ENCODE measurements at places on chromosomes 1 and 21.

GRCh38 chr1:107698161-107698560 lies 266.8 kb downstream of the VAV3 start:
- DNase-seq, result no peak

DNA sequence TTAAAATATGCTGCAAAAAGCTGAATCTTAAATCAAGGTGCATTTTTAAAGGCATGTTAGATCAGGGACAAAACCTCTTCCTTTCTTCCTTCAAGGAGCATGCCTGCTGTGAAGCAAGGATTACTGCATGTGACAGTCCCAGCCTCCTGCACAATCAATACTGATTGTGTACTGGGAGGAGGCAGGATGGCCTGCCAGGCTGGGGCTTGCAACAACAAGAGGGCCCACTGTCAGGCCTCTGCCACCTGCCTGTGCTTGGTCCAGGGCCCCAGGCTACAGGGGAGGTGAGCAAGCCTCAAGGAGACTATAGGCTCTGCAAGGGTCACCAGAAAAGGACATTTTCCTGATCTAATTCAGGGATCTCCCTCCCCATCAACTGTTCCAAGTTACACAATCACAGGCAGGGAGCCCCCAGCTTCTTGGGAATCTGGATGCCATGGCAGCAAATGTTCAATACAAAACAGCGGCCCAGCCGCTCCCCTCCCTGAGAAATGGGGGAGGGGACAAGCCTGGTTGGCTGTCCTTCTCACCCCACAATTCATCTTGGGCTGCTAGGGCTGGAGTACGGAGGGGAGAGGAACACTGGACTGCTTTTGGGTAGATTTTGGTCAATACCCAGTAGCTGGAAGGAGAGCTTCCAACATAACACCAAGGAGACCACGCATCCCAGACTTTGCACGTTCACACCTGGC lies 76.7 kb downstream of the SSBP3 start:
- no peak for DNase-seq

- no peak for DNase-seq
Measured at GRCh38 chr1:10693497-10694273, 102.8 kb downstream of the CASZ1 start.

DNA sequence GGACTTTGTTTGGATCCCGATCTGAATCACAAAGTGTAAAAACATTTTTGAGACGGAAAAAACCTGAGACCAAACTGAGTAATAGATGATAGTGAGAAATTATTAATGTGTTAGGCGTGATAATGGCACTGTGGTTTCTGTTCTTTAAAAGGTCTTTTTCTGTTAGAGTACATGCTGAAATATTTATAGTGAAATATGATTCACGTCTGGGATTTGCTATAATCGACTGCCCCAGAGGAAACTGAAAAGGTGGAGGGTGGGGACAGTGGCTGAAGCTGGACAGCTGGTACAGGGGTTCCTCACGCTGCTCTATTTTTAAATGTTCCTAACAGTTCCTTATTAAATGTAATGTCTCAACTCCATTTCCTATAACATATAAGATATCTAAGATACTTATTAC lies 11.2 kb downstream of the URB1 start:
- no peak for DNase-seq

GRCh38 chr1:6538956-6539355 lies 15.4 kb downstream of the NOL9 start:
- DNase-seq, result no peak

Data from Right ventricle myocardium superior (tissue), 1 donor.